HepG2 (cell line): ENCODE measurements at places on chromosomes 12 and 14.

DNA sequence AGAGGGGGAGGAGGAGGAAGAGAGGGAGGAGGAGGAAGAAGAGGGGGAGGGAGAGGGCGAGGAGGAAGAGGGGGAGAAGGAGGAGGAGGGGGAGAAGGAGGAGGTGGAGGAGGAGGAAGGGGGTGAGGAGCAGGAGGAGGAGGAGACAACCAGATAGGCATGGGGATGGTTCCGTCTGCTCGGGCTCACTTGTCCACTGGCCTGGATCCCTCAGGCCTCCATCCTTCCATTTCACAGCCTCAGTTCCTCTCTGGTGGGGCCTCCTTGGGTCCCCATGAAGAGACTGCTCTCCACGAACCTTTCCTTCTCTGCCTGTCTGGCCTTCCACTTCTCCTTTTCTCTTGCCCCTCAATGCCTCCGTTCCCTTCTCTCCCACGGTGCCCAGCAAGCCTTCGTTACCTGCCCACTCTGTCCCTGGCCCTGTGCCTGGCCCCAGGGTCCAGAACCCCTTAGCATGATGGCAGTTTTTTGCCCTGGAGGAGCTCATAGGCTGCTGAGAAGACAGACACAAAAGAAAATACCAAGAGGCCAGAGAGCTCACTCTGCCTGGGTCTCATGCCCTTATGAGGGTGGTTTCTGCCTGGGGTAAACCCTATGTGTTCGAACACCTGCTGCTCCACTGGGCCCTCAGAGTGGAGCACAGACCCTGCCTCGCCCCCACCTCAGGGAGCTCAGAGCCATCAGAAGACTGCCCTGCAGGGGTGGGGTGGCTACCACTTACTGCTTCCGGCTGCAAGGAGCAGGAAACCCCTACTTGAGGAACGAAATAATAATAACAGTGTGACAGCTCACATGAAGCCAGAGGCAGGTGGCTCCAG is 11.7 kb upstream of the CACNA2D4 start:
- no peak for DNase-seq

DNA sequence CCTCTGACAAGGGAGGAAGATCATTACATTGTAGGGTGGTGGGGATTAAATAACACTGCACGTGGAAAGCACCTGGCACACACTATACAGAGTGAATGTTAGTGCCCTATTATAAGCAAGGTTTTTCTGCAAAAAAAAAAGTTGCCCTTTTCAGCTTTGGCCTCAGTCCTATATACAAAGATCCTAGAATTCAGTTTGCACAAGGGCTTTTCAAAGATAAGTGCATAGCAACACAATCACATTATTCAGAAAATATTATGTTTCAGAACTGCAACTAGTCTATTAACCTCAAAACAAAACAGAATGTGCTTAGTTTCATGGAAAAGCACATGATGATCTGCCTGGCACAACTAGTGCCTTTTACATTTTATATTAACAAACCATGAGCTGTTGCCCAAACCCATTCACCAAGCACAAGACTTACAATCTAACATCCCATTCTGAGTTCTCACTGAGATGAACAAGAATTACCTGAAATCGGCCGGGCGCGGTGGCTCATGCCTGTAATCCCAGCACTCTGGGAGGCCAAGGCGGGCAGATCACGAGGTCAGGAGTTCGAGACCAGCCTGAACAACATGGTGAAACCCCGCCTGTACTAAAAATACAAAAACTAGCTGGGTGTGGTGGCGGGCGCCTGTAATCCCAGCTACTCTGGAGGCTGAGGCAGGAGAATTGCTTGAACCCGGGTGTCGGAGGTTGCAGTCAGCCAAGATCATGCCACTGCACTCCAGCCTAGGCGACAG is 1.8 kb downstream of the TM7SF3 start:
- peak; percentile 41 for DNase-seq

DNA sequence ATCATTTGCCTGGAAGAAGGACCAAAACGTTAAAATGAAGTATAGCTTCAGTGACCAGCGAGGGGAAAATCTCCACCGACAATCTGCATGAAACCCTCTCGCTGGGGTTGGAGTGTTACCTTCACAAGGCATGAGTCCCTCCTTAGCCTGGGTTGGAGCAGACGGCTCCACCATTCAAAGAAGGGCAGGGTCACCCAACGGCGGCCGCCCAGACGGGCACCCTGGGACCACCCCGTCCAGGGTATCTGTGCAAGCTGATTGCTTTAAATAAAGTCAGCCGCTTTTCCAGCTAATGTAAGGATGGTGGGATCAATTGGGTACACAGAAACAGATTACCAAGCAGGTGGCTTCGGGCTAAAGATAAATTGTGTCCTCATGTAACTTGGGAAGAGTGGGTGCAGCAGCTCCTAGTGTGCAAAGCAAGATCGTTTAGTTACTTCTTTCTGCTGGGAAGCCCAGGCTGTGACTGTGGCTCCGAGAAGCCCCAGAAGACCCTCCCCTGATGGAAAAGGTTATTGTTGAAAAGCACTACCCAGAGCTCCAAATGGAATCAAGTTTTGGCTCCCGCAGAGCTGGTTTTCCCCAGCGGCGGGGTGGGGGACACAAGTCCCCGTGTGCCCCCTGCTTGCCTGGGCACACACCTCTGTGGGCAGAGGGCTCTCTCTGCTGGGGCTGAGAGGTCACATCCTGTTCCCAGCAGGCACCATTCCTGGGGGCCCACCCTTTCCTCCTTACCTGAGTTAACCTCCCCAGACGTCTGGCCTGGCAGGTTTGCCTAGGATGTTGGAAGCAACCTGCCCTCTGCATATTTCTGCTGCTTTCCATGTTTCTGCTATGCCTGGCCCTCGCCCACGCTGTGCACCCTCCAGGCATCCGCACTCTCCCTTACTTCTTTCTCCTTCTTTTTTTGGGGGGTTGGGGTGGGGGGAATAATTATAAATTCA is 318.6 kb upstream of the DIO3 start:
- no peak for DNase-seq

DNA sequence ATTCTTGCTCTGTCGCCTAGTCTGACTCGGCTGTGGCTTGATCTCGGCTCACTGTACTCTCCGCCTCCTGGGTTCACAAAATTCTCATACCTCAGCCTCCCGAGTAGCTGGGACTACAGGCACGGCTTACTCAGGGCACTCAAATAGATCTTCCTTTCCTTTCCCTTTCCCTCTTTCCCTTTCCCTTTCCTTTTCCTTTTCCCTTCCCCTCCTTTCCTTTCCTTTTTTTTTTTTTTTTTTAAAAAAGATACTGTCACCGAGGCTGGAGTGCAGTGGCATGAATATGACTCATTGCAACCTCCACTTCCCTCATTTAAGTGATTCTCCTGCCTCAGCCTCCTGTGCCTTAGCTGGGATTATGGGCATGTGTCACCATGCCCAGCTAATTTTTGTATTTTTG is 86.0 kb downstream of the AEBP2 start:
- DNase-seq = no peak

GRCh38 chr12:26571560-26571959 is 261.4 kb downstream of the ITPR2 start:
- no peak for DNase-seq

- DNase-seq = no peak
Measured at GRCh38 chr14:32761381-32761968, 177.2 kb upstream of the NPAS3 start.

DNA sequence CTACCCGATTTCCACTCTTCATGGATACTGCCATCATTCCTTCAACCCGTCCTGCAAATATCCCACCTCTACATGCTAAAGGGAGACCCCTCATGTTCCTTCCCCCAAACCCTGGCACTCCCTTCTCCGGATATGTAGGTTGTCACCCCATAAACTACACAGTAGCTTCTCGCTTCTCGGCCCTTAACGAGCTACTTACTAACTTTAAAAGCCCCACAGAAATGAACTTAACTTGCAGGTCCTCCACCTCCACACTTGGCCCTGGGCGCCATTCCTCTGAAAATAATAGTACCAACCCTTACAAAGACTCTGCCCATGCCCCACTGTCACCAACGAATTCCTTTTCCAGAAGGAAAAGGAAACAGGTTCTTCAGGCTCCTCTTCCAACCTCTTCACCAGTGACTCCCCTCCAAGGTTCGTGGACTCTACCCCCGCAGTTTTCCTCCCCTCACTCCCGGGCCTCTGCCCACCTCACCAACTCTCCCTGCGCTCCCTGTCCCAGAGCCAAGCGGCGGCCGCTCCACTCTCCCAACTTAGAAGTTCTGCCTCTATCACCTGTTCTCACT is 1.2 kb downstream of the SPPL3 start:
- DNase-seq = no peak

- DNase-seq = no peak
Measured at GRCh38 chr14:91810699-91811098, 56.6 kb downstream of the TC2N start.

GRCh38 chr12:88266806-88267360 is 124.8 kb downstream of the TMTC3 start:
- no peak for DNase-seq

- DNase-seq = peak; percentile 22
Measured at GRCh38 chr12:28424965-28425364, 234.7 kb downstream of the CCDC91 start.

DNA sequence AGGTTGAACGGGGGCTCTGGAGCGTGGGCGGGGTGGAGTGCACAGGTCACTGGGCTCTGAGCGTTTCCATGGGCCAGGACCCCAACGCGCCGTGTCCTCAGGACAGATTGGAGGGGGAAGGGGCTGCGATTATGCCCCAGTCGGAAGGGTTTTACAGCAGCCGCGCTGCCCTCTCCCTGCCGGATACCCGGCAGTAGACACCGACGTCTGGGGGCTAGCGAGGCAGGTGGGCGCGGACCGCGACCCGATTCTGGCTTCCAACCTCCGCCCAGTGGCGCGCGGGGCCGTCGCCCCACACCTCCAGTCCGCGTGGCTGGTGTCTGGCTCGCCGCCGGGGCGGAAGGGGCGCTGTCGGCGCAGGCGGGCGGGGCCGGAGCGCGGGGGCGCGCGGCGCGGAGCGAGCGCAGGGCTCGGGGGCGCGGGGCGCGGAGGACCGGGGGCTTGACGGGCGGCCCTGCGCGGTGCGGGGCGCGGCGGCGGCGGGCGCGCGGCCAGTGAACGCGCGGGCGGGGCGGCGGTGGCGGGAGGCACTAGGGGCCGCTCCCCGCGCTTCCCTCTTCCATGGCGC is 2.4 kb upstream of the KIF26A start:
- DNase-seq = no peak

DNA sequence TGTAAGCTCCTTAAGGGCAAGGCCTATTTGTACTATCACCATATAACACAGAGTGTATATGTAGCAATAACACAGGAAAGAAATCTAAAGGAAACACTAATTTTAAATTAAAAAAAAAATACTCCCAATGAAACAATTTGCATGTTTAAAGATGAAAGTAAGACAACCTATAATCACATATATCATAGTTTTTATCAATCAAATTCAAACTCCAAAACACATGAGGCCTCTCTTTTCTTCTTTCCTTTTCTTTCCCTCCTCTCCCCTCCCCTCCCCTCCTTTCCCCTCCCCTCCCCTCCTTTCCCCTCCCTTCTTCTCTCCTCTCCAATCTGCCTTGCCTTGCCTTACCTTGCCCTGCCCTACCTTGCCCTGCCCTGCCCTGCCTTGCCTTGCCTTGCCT is 405.8 kb upstream of the RPL10L start:
- DNase-seq = no peak

DNA sequence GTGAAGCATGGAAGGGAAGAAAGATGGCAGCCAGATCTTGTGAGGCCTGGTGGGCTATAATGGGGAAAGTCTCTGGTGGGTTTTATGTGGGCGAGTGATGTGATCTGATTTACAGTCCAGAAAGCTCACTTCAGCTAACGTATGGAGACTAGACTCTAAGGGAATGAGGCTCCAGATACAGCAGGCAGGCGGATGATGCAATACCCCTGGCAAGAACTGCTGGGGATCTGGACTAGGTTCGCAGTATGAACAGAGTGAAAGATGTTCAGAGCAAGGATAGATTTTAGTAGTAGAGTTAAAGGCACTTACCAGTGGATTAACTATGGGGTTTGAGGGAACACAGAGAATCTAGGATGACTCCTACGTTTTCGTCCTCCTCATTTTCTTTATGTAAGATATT is 253.1 kb downstream of the ANO2 start:
- DNase-seq = no peak

- DNase-seq = no peak
Measured at GRCh38 chr12:52916216-52916615, 11.3 kb upstream of the KRT8 start.

GRCh38 chr12:6927379-6928021 is at the start of gene ATN1:
Gene ATN1, plus strand, starts transcription at chr12:6927959. Its CDS starts 6,043 bp downstream, at chr12:6934002.
- DNase-seq = no peak

GRCh38 chr12:52121824-52122539 is 42.5 kb downstream of the SMIM41 start:
- no peak for DNase-seq

DNA sequence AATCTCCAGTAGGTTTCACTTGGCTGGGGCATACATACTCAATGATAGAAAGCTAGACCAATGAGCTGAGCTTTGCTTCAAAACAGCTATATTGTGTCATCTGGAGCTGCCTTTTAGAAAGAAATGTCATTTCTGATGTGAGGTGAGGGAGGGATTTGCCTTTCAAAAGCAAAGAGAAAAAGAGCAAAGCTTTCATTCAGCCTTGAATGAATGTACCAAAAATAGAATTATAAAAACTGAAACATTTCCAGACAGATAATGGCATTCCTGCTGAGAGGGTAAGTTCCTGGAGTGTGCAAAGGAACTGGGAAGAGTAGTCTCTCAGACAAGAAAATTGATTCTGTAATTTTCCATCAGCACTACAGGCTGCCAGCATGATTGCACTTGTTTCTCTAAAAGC is 710.0 kb downstream of the LRFN5 start:
- no peak for DNase-seq
